CD4-positive, alpha-beta T cell (primary cell): ENCODE measurements at places on chromosomes 5 and 9.

DNA sequence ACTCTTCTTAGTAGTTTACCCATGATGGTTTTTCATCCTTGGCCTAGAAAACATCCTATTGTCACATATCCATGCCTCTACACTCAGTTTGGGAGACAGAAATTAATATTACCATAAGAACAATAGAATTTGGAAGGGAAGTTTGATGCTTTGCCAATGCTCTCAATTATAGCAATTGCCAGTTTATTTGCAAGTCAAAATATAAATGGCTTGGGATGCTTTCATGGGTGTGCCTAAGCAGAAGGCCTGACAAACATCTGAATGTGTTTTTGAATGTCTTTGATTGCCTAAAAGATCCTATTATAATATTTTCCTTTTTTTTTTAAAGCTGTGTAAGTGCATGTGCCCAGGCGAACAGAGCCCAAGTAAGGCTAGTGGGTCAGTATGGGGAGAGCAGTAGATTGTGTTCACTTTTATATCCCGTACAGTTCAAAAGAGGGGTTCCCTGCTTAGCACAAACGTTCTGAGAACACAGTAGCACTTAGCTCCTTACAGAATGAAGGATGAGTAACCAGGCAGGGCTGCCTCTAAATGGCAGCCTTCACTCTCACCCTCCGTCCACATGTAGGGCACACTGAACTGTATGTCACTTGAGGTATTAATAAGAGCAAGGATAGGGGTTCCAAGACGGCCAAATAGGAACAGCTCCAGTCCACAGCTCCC lies 56.0 kb upstream of the AGXT2 start:
- no peak overlapping the region for H3K27ac ChIP-seq
- no peaks in the 10 kb centered on the region for H3K36me3 ChIP-seq
- H3K4me1 ChIP-seq = no peaks in the 10 kb centered on the region
- peaks cover 2% of the 10 kb centered on the region for H3K27me3 ChIP-seq

DNA sequence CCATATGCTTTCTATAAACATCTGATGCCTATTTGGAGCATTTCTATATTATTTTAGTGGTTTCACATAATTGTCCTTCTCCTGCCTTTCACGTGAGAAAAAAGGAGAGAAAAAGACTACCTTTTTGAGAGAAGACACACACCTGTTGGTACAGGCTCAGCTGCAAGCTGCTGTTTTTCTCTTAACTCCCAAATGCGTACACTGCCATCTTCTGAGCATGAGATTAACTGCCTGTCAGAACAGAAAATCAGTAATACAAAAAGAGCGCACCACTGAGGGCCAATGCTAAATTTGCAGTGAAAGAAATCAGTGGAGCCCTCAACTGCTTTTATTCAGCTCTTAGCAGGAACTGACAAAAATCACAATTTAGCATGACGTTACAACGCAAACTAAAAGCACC lies 54.9 kb downstream of the WDR41 start:
- H3K27me3 ChIP-seq = no peaks in the 10 kb centered on the region
- H3K36me3 ChIP-seq = peaks cover 9% of the 10 kb centered on the region
- no peaks in the 10 kb centered on the region for H3K4me1 ChIP-seq
- H3K4me3 ChIP-seq = no peak overlapping the region

DNA sequence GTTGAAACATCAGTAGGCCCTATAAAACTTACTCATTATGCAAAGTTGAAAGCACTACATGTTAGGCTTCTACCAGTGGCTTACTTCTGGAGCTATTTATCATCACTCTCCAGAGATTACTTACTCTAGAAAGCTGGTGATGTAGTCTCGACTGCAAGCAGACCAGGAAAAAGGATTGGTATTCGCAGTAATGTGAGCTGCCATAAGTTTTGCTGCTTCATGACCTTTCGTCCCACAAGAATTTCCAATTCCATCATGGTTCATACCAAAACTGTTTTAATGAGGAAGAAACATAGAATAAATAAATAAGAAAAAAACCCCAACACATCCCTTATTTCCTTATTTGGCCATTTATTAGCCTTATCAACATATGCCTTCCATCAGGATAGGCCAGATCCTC lies 181.9 kb downstream of the ADAMTS6 start:
- no peaks in the 10 kb centered on the region for H3K27me3 ChIP-seq
- H3K27ac ChIP-seq = no peak overlapping the region
- H3K36me3 ChIP-seq = no peaks in the 10 kb centered on the region
- H3K4me3 ChIP-seq = no peak overlapping the region

- no peaks in the 10 kb centered on the region for H3K4me1 ChIP-seq
- H3K4me3 ChIP-seq = no peak overlapping the region
- no peaks in the 10 kb centered on the region for H3K27me3 ChIP-seq
- no peak for DNase-seq
- H3K27ac ChIP-seq = no peak overlapping the region
Measured at GRCh38 chr5:29170599-29170998, 2022.9 kb upstream of the CDH6 start.

DNA sequence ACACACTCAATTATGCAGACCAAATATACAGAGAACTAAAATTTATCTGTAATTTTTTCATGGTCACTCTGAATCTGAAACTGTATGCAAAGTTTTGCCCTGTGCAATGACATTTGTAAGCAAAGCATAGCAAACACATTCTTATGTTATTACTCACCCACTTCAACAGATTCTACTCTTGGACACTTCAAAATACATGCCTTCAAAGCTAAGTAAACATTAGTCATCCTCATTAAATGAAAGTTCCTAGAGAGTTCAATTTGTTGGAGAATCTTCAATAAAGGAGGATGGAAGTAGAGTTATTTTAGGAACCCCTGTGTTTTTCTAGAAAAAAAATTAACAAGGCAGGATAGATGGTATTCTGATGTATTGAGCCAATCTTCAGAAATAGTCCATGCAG lies 639.7 kb upstream of the C9orf72 start:
- no peak overlapping the region for H3K4me3 ChIP-seq
- no peaks in the 10 kb centered on the region for H3K4me1 ChIP-seq
- H3K27ac ChIP-seq = no peak overlapping the region
- no peaks in the 10 kb centered on the region for H3K27me3 ChIP-seq

DNA sequence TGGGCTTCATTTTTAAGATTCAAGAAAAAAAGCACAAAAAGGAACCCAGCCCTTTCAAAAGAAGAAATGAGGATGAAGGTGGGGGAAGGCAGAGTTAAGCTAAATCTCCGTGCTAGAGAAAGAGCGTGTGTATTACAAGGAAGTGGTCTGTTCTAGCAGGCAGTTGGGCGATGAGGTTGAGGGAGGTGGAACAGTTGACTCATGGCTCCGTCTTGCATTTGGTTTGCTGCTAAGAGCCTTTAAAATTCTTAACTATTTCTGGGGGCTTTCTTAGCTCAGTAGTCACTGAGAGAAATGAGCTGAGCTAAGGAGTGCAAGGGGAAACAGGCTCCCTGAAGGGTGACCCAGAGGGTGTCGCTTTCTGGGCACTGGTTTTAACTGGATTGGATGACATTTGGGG lies 117.4 kb downstream of the GCNT1 start:
- peaks cover 2% of the 10 kb centered on the region for H3K4me1 ChIP-seq
- no peak overlapping the region for H3K4me3 ChIP-seq
- H3K27ac ChIP-seq = no peak overlapping the region
- H3K36me3 ChIP-seq = no peaks in the 10 kb centered on the region
- H3K27me3 ChIP-seq = peaks cover 6% of the 10 kb centered on the region

- no peak overlapping the region for H3K27ac ChIP-seq
- H3K27me3 ChIP-seq = peaks cover 40% of the 10 kb centered on the region
- peaks cover 13% of the 10 kb centered on the region for H3K4me1 ChIP-seq
- H3K36me3 ChIP-seq = no peaks in the 10 kb centered on the region
- no peak overlapping the region for H3K4me3 ChIP-seq
Measured at GRCh38 chr5:175443514-175444059, 395 bp downstream of the DRD1 start.

GRCh38 chr5:170751631-170752030 lies 31.9 kb upstream of the GABRP start:
- no peaks in the 10 kb centered on the region for H3K36me3 ChIP-seq
- DNase-seq = no peak
- no peak overlapping the region for H3K27ac ChIP-seq
- H3K4me3 ChIP-seq = no peak overlapping the region
- H3K27me3 ChIP-seq = peaks cover under 1% of the 10 kb centered on the region
- H3K4me1 ChIP-seq = no peaks in the 10 kb centered on the region

DNA sequence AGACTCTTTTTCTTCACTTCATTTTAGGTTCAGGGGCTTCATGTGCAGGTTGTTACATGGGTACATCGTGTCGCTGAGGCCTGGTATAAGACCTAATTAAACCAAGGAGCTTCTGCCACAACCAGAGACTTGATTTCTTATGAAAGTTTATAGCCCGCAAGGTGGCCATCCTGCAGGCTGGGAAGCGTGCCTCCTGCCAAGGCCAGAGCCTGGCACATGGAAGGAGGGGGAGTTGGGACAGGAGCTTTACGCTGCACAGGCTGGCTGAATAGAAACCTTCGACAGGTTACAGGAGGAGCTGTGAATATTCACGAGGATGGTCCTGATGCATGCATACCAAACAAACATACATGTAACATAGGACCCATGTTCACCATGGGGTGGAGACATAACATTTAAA lies 50.1 kb upstream of the SIMC1 start:
- no peak for DNase-seq
- H3K36me3 ChIP-seq = no peaks in the 10 kb centered on the region
- H3K4me3 ChIP-seq = no peak overlapping the region
- no peaks in the 10 kb centered on the region for H3K4me1 ChIP-seq

GRCh38 chr5:100780376-100780870 lies 122.7 kb downstream of the ST8SIA4 start:
- no peaks in the 10 kb centered on the region for H3K27me3 ChIP-seq
- H3K27ac ChIP-seq = no peak overlapping the region
- peaks cover 7% of the 10 kb centered on the region for H3K4me1 ChIP-seq
- H3K36me3 ChIP-seq = no peaks in the 10 kb centered on the region

GRCh38 chr5:95595289-95595931 lies 24.5 kb upstream of the GPR150 start:
- H3K4me3 ChIP-seq = no peak overlapping the region
- no peaks in the 10 kb centered on the region for H3K36me3 ChIP-seq
- DNase-seq = no peak
- H3K4me1 ChIP-seq = no peaks in the 10 kb centered on the region
- no peak overlapping the region for H3K27ac ChIP-seq

GRCh38 chr5:159319363-159319762 lies 10.9 kb downstream of the IL12B start:
- no peaks in the 10 kb centered on the region for H3K27me3 ChIP-seq
- no peak overlapping the region for H3K4me3 ChIP-seq
- no peaks in the 10 kb centered on the region for H3K36me3 ChIP-seq
- H3K4me1 ChIP-seq = no peaks in the 10 kb centered on the region
- H3K27ac ChIP-seq = no peak overlapping the region
- DNase-seq = no peak

- no peak overlapping the region for H3K4me3 ChIP-seq
- H3K27me3 ChIP-seq = no peaks in the 10 kb centered on the region
- no peaks in the 10 kb centered on the region for H3K36me3 ChIP-seq
- no peak overlapping the region for H3K27ac ChIP-seq
Measured at GRCh38 chr5:170151097-170151831, 45.6 kb downstream of the FOXI1 start.

- H3K27ac ChIP-seq = no peak overlapping the region
- H3K4me1 ChIP-seq = no peaks in the 10 kb centered on the region
- H3K36me3 ChIP-seq = no peaks in the 10 kb centered on the region
- no peak for DNase-seq
Measured at GRCh38 chr5:95261437-95262175, 23.3 kb downstream of the MCTP1 start.

- DNase-seq = no peak
- H3K36me3 ChIP-seq = no peaks in the 10 kb centered on the region
- H3K4me3 ChIP-seq = no peak overlapping the region
Measured at GRCh38 chr5:172830876-172831662, 3.0 kb upstream of the ERGIC1 start.

GRCh38 chr9:34382054-34382453 lies 5.4 kb upstream of the MYORG start:
- H3K4me3 ChIP-seq = no peak overlapping the region
- H3K27me3 ChIP-seq = no peaks in the 10 kb centered on the region
- no peak for DNase-seq
- no peak overlapping the region for H3K27ac ChIP-seq

DNA sequence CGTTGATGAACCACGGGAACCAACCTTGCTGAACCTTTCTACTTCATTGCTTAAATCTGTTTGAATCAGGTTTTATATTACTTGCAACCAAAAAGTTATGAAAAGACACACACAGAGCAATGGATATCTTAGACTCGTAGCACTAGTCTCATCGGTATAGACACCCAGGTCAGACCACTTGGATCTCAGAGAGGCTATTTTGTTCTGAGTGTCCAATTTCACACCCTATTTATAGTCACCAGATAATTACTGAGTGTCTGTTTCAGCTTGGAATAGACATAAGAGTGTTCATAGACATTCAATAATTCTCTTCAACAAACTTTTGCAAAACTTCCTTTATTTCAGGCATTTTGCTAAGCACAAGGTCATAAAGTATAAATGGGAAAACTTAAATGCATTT lies 145.4 kb upstream of the EGFLAM start:
- no peak overlapping the region for H3K27ac ChIP-seq
- H3K27me3 ChIP-seq = no peaks in the 10 kb centered on the region
- H3K36me3 ChIP-seq = no peaks in the 10 kb centered on the region
- DNase-seq = no peak

DNA sequence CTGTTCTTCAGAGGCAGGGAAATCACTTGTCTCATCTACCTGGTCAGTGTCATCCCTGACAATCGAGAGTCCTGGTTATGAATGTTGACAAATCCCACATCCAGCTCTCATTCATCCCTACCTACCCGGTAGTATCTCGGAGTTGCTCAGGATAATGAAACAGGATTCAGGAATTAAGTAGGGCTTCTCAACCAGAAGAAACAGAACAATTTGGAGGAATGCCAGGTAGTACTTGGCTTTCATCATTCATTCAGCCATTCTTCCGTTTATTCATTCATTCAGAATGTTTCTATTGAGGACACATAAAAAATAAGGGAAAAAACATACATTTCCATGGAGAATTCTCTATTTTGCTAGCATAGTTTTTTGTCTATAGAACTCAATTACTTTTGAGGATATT lies 195.0 kb downstream of the ARHGEF28 start:
- no peaks in the 10 kb centered on the region for H3K36me3 ChIP-seq
- no peak overlapping the region for H3K4me3 ChIP-seq
- no peak for DNase-seq
- no peak overlapping the region for H3K27ac ChIP-seq
- H3K4me1 ChIP-seq = no peaks in the 10 kb centered on the region
- H3K27me3 ChIP-seq = no peaks in the 10 kb centered on the region

DNA sequence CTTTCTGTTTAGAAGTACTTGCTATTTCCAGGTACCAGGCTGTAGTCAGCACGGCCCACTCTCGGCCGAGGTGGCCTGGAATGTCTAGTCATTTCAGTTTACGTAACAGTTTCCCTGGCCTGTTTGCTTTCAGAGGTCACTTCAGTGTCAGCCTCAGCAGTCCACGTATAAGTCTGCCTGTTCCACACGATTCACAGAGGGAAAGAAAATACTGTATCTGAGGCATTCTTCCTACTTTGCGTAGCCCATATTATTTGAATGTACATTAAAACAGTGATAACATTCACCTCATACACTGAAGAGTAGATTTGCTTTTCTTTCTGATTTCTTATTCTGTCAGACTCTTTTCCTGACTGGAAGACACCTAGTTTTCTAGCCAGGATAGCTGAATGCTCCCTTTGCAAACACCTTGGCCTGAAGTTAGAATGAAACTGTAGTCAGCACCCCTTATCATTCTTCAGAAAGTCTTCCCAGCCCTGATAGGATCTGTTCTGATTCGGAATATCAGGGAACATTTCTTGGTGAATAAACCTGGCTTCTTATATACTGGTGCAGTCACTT lies 140.9 kb downstream of the AOPEP start:
- H3K36me3 ChIP-seq = no peaks in the 10 kb centered on the region
- H3K27me3 ChIP-seq = no peaks in the 10 kb centered on the region
- H3K4me3 ChIP-seq = no peak overlapping the region
- no peak for DNase-seq
- H3K27ac ChIP-seq = no peak overlapping the region
- peaks cover 27% of the 10 kb centered on the region for H3K4me1 ChIP-seq
